ENCODE measurements at places on chromosomes 11 and 22.

DNA sequence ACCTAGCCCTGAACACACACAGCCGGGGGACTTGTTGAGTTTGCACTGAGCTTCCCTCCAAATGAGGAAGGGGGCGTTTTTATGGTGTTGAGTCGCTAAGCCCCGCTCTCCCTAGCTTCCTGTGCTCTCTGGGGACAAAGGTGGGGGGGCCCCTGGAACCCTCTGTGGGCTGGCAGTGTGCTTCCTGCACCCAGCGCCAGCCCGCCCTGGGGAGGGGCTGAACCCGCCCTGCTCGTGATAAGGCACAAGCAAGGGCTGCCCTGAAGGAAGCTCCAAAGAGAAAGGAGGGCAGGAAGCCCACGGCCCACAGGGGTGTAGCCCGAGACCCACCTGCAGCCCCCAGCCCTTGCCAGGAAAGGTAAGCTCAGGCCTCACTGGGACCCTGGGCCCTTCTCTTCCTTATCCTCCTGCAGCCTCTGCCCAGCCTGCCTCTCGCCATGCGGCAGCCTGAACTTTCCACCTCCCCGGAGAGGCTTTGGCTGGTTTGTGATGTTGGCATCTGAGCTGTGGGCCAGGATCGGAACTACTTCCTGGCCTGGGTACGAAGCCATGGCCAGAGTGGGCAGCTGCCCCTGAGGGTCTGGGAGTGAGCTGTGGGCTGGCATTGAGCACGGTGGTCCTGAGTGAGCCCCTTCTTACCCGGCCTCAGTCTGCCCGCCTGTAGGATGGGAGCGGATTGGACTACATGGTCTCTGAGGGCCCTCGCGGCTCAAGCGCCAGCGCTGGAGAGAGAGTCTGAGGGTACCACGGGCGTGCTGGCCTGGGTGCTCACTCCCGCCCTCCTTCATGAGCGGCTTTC lies at the start of gene FERMT3:
Gene FERMT3, plus strand, starts transcription at position 265 of the 799 bp plus-strand sequence. CDS start 644 bp downstream, outside the sequence.
- no peak for DNase-seq

GRCh38 chr11:112922606-112923005 lies 38.6 kb upstream of the NCAM1 start:
- no peak for DNase-seq

DNA sequence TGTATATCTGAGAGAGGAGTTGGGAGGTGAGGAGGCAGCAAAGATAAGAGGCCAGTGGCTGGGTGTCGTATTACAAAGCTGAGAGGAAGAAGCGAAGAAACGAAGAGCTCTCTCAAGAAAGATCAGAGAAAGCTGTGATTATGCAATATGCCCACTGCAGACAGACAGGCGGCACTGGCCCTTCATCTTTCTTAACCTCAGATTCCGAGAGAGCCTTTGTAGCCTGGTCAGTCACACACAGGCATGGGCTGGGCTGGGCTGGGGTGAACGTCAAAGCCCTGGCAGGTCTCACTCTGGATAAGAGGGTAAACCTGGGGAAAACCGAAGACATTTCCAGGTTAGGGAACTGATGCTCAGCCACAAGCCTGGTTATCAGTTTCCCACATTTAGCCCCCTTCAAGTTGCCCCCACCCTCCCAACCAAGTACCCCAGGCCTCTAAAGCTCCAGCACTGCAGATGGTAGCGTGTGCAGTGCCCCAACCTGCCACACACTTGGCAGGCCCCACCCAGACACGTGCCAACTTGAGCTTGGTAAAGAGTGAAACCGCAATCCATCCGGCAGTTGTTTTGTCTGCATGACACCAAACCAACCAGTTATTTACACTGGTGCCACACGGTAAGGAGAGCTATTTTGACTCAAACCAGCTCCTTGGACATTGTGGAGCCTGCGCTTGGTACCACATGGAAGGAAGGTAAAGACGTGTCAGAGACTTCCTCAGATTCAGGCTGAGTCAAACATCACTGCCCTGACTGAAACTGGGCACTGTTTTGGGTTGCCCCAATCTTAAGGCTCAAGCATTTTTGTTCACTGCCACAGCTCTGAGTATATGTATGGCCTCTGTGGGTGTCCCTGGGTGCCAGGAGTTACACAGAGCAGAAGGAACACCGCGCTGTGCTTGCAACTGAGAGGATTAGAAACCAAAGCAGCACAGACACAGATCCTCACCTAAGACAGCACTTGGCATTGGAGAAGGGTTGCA lies 135.9 kb downstream of the FDX1 start:
- DNase-seq = peak; percentile 73

- DNase-seq = no peak
These were observed 108.9 kb downstream of the KIRREL3 start for GRCh38 chr11:126891556-126892217.

GRCh38 chr11:1519028-1520010 lies 32.7 kb upstream of the MOB2 start:
- DNase-seq = no peak

GRCh38 chr11:7414973-7415817 lies 70.1 kb upstream of the OLFML1 start:
- DNase-seq = no peak

DNA sequence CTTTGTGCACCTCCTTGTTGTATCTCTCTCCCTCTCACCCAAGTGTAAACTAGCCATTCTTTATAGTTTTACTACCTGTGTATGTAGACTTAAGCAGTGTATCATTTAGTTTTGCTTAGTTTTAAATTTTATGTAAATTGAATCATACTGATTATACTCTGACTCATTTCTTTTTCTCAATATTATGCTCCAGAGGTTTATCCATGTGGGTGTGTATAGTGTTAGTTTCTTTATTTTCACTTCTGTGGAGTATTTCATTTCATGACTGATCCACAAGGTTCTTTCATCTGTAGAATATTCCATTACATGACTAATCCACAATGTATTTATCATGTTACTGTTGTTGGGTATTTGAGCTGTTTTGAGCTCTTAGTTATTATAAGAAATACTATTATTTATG lies 62.0 kb downstream of the CCDC34 start:
- DNase-seq = peak; percentile 13

DNA sequence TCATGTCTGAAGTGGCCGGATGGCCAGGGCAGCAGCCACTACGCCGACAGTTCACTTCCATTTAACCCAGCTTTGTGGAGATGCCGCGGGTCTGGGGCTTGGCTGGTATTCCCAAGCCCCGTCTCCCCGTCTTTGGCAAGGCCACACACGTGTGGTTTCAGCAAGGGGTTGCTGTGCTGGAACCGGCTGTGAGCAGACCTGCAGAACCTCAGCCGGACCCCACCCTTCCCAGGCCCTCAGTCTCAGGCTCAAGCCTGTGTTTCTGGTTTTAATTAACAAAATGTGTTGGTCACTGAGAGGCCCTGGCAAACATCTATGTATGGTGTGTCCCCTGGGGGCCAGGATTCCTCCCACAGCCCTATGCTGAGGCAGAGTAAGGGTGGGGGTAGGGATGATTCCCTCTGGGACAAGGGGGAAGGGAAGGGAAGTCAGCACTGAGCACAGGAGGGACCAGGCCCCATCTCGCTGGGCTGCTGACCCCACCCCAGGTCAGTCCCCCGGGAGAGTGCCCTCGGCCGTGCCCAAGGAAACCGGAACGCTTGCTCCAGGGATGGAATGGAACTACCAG lies 9.3 kb downstream of the OSBPL5 start:
- DNase-seq = no peak

DNA sequence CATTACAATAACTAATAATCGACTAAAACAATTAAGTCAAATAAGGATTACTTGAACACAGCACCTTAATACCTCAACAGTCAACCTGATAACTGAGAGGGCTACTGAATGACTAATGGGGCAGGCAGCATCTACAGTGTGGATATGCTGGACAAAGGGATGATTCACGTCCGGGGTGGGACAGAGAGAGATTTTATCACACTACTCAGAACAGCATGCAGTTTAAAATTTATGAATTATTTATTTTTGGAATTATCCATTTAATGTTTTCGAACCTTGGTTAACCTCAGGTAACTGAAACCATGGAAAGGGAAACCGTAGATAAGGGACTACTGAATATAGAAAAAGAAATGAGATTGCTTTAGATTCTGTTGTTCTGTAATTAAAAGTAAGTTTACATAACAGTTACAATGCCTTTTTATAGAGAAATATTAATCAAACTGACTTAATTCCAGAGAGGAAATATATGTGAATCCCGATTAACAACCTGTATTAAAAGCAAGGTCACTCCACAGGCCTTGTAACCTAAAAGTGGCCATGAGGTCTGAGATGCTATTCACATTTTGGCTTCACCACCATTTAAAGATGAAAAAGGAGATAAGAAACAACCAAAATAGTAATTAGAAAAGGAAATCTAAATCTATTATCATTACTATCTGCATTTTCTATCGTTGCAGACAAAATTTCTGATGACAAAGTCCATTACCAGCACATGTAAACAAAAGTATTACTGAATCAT lies 119.0 kb upstream of the TP53AIP1 start:
- peak; percentile 72 for DNase-seq

DNA sequence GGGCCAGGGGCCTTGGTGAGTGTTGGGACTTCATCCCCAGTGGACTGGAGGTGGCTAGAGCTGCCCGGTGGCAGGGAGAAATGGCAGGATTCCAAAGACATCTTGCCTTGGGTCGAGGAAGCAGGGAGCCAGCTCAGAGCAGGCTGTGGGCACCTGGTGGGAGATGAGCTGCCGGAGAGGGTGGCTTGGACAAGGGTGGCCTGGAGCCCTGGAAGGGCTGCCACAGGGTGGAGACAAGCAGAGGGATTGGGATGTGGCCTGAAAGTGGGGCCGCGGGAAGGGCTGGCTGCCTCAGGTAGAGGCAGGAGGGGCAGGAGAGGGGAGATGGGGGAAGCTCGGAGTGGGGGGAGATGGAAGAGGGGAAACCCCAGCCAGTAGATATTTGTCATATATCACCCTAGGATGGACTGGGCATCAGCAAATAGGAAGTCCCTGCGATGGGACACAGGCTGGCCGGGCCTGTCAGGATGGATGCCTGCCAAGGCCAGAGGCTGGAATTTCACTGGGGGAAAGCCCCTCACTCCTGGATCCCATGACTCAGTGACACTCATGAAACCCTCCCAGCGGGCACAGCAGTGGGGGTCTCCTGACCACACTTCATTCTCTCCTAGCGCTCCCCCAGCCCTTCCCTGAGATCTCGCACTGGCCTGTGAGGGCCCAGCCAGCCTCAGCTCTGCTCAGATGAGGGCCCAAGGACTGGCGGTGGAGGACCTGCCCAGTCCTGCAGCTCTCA lies 72.0 kb upstream of the SHISAL1 start:
- no peak for DNase-seq

- peak; percentile 57 for DNase-seq
These were observed 7.2 kb downstream of the KCTD21 start for GRCh38 chr11:78181185-78181584.

GRCh38 chr11:102256251-102256650 lies 61.0 kb upstream of the BIRC3 start:
- peak; percentile 80 for DNase-seq

- no peak for DNase-seq
These were observed 5.0 kb downstream of the TUB start for GRCh38 chr11:8086001-8086479.

DNA sequence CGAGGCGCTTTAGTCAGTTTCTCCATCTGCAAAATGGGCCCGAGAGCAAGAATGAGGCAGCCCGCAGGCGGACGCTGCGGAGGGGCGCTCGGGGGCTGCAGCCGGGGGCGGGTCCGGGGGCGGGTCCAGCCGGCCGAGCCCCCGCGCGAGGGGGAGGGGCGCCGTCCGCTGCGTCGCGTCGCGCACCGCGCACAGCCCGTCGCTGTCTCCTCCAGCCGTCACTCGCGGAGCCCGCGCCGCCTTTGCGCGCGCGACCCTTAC lies 282 bp downstream of the PC start:
- no peak for DNase-seq

DNA sequence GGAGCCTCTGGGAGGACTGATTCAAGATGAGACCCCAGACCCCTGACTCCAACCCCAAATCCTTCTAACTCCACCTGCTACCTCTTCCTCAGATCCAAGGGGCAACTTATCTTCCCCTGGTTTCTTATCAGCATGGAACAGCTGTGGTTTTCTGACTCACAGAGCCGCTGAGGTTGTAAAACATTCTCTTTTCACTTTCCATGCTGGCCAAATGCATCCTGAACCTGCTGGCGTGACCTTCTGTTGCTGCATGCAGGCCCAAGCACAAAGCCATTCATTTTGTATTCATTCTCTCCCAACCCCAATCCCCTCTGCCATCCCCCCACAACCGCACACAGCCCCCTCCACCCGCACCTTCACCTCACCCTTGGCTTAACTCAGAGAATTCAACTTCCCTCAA lies 70.3 kb downstream of the SEZ6L start:
- DNase-seq = no peak

DNA sequence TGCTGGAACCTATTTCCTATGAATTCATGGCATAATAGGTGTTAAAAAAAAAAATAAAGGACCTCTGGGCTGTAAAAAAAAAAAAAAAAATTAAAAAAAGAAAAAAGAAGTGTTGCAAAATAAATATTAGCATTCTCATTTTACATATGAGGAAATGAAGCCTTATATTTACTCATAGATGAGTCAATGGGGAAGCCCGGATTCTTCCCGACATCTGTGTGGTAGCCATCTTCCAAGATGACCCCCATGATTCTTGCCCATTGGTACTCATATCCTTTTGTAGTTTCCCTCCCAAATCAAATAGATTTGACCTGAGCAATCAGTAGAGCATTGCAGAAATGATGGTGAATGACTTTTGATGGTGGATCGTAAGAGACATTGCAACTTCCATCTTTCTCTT lies 3.0 kb upstream of the SWAP70 start:
- DNase-seq = peak; percentile 27

- DNase-seq = no peak
These were observed 40.8 kb upstream of the IGSF9B start for GRCh38 chr11:133997554-133997953.

DNA sequence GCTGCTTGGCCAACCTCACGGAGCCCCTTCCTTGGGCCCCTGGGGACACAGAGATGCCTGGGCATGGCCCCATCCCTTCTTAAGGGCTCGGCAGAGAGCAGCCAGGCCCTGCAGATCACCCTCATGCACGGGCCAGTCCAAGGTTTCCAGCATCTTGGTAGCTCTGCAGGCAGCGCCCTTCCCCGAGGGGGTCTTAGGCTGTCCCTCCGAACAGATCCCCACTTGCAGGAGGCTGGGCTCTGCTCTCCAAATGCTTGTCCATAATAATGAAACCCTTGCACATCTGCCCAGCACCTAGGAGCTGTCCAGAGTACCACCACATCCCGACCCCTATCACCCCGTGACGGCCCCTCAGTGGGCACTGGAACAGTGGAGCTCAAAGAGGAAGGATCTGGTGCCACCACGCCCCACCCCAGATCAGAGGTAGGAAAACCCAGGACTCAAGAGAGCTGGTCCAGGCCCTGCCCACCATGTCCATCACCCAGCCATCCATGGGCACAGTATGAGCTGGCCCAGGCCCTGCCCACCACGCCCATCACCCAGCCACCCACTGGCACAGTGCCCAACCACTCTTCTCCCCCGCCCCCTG lies 92.5 kb upstream of the PRR5 start:
- DNase-seq = no peak

- peak; percentile 43 for DNase-seq
These were observed 62.1 kb downstream of the DDI1 start for GRCh38 chr11:104098555-104098954.

DNA sequence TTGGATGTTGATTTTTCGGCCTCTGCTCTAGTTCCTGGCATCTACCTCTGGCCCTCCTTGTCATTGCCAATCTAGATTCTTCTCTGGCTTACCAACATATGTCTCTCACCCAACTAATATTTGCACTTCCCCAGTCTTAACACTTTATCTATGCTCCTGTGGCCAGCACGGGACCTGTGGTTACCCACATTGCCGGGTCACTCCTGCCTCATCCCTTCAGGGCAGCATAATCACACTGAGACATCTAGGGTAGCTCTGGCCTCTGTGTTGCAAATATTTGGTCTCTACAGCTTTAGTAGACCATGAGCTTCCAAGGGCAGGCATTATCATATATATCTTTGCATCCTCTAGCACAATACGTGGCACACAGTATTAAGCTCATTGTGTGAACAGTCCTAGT lies 182.0 kb upstream of the ARHGAP20 start:
- DNase-seq = no peak
